ENCODE measurements at places on chromosomes 4 and X.

GRCh38 chrX:120823556-120823955, 52.1 kb downstream of the CT47B1 start:
- no peak for DNase-seq

GRCh38 chr4:153784166-153784699, 4.7 kb downstream of the SFRP2 start:
- no peak for DNase-seq

- DNase-seq: no peak
Observed at GRCh38 chrX:108044554-108045256, at the start of gene VSIG1. Gene VSIG1, plus strand, starts transcription at chrX:108045065. Its CDS starts 66 bp downstream, at chrX:108045131.

GRCh38 chr4:98887145-98887544, 41.8 kb downstream of the EIF4E start:
- no peak for DNase-seq

DNA sequence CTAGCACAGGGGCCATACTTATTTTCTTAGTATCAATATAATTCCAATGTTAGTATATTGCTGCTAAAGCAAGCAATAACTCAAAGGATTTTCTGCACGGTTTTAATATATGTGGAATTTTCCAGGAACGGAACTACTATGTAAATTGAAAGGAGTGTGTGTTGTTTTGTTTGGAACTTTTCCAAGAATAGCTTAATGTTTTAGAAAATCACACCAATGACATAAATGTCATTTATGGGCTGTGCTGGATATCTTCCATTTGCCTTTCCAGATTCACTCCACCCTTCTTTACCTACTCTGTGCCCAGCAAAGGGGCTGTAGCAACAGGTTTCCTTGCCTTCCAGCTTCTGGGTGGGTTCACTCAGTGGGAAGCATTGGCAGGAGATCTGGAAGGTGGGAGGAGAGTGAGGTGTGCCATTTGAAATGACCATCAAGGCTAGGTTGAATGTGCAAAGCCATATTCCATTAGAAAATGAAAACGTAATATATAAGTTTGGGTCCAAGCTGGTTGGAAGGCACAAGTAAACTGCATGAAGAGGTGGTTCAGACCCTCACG, 25.2 kb upstream of the ZFX start:
- no peak for DNase-seq

GRCh38 chr4:146029147-146029546, 90.5 kb upstream of the ZNF827 start:
- no peak for DNase-seq

GRCh38 chr4:61678297-61678696, 478.2 kb downstream of the ADGRL3 start:
- DNase-seq: no peak

- DNase-seq: peak; percentile 86
Observed at GRCh38 chr4:77821775-77822174, 2.6 kb upstream of the CNOT6L start.

GRCh38 chr4:183097231-183098018, 1.6 kb upstream of the WWC2 start:
- DNase-seq: peak; percentile 17

- DNase-seq: no peak
Observed at GRCh38 chrX:125004799-125005198, 314.9 kb upstream of the TEX13C start.

DNA sequence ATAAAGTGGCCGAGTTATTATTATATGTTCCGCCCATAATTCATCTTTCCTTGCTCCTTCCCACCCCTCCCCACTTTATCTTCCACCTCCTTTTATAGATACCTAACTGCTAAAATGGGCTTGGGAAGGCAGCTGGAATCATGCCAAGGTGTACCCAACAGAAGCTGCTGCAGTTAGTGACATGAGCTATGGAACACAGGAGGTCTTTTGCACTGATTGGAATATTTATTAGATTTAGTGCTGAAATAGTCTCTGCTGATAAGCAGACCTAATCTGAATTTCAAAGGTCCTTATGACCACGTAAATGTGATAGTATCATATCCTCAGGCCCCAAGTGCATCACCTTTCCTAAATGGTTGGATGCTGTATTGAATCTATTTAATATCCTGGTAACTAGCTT, 64.9 kb downstream of the HMGB2 start:
- no peak for DNase-seq

DNA sequence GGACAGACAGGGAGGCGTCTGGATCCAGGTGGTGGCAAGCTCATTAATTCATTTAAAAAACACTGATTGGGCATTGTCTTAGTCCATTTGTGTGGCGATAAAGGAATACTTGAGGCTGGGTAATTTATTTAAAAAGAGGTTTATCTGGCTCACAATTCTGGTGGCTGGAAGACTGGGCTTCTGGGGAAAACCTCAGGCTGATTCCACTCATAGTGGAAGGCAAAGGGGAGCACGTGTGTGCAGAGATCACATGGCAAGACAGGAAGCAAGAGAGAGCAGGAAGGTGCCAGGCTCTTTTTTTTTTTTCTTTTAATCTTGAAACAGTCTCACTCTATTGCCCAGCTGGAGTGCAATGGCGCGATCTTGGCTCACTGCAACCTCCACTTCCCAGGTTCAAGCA, 100.2 kb upstream of the METTL14 start:
- no peak for DNase-seq

DNA sequence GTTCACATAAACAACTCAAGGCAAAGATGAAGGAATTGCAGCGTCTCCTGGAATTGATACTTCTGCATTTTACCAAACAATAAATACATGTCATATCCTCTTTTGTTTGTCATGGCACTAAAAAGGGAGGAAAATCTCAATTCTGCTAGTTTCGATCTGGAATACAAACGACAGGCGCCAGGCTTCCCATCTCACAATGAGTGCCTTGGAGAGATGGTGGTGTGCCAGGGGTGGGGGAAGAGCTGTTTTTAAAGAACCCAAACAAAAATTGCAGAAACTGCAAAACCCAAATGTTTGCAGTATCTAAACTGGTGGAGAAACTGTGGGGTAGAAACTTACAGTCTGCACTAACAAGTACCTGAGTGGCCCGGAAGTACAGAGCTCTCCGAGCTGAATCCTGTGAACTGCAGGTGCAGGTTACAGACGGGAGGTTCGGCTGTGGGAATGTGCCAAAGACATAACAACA, 53.0 kb upstream of the KLF3 start:
- DNase-seq: peak; percentile 10

DNA sequence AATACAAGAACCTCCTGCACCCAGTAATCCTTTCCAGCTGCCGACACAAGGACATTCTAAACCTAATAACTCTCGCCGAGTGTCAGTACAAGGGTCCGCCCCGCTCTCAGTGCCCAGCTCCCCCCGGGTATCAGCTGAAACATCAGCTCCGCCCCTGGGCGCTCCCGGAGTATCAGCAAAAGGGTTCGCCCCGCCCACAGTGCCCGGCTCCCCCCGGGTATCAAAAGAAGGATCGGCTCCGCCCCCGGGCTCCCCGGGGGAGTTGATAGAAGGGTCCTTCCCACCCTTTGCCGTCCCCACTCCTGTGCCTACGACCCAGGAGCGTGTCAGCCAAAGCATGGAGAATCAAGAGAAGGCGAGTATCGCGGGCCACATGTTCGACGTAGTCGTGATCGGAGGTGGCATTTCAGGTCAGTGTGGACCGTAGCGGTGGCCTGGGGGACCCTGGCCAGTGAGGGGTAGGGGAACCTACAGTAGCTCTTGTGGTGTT, at the start of gene MAOA:
MAOA (plus strand) TSS at position 295 of the 490 bp plus-strand sequence; CDS start at position 338, 43 bp downstream.
- DNase-seq: no peak

DNA sequence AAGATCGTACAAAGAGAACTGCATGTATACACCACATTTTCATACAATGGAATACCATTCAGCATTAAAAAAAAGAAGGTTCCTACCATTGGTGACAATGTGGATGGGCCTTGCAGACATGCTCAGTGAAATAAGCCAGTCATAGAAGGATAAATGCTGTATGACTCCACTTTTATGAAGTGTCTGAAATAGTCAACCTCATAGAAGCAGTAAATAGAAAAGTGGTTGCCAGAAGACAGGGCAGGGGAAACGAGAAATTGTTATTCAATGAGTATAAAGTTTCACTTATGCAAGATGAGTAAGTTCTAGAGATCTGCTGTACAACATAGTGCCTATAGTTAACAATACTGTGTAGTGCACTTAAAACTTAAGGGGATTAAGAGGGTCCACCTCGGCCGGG, 257.5 kb upstream of the FTHL17 start:
- DNase-seq: no peak

DNA sequence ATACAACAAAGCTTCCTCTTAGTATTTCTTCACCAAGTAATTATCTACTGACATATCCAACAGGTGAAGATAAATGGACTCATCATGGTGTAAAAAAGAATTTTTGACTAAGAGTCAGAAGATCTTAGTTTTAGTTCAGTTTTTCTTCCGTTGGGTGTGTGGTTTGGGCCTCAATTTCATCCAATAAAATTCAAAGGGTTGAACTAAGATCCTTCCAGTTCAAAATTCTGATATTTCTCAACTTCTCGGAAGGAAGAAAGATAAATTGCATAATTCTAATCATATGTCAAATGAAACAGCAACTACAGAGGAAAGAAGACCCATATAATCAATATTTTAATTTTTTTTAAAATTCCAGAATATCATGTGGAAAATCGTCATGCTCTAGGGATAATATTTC, 192.7 kb downstream of the SPRY1 start:
- DNase-seq: peak; percentile 56

- no peak for DNase-seq
Observed at GRCh38 chrX:41923978-41924683, 777 bp upstream of the CASK start.

GRCh38 chr4:7526491-7526890, 91.8 kb upstream of the PSAPL1 start:
- no peak for DNase-seq

DNA sequence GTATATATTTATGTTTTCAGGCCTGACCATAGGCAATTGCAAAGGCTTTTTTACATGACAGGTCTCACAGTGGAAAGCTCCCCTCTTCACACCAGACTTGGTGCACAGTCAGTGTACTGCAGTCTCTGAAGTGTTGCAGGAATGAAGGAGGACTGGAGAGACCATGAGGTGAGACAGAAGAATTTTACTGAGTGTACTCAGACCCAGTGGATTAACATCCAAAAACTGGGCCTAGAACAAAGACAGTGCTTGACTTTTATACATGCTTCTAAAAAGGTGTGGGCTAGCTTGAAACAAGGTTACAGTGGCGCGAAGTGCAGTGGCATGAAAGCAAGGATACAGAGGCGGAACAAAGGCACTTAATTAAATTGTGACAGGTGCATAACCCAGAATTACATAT, 822.9 kb downstream of the RAPGEF2 start:
- DNase-seq: no peak

DNA sequence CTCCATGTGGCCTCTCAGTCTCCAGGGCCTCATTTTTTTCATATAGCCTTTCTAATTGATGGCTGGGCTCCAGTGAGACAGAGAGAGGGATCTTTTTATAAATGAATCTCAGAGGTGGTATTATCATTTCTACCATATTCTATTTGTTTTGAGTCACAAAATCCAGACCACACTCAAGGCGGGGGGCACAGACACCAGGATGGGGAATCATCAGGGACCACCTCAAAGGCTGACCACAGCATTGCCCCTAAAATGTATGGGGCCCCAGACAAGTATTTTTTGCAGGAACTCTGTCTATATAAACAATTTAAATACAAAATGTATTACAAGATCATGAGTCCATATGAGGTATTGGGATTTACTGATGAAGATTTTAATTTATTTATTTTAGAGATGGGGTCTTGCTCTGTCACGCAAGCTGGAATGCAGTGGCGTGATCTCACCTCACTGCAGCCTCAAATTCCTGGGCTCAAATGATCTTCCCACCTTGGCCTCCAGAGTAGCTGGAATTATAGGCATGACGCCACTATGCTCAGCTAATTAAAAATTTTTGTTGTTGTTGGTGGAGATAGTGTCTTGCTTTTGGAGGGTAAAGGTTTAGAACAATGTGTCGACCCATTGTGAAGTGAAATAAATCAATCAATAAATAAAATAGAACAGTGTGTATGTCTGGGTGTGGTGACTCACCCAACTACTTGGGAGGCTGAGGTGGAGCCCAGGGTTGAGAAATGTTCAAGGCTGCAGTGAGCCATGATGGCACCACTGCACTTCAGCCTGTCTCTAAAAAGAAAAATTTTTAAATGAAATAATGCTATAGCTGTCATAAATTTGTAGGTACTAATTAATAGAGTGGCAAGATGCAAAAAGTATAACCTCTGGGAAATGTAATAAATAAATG, 29.4 kb downstream of the WDR13 start:
- peak; percentile 21 for DNase-seq

DNA sequence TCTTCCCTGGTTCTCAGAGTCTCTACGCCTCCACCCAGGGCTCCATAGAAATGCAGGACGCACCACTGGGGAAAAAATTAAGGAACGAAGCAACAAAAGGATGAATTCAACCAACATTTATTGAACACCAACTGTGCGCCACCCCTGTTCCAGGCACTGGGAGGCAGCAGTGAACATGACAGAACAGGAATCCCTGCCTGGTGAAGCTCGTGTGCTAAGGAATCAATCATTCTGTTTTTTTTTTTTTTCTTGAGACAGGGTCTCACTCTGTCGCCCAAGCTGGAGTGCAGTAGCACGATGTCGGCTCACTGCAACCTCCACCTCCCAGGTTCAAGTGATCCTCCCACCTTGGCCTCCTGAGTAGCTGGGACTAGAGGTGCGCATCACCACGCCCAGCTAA, 1.9 kb upstream of the FTSJ1 start:
- DNase-seq: no peak

DNA sequence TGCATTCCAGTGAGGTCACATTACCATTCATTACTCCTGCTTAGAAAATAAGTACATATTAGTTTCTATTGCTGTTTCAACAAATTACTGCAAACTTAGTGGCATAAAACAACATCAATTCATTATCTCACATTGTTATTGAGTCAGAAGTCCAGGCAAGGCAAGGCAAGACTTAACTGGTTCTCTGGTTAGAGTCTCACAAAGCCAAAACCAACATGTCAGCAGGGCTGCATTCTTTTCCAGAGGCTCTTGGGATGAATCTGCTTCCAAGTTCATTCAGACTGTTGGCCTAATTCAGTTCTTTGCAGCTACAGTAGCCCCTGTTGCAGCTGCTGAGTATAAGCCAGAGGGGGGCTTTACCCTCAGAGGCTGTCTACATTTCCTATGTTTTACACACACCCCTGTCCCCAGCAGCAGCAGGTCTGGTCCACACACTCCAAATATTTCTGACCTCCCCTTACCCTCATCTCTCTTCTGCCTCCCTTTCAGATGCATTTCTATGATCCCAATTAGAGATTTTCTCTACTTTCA, 892.1 kb upstream of the EPHA5 start:
- no peak for DNase-seq

GRCh38 chr4:104763554-104764222, 269.0 kb upstream of the CXXC4 start:
- no peak for DNase-seq

All from CD14-positive monocyte (primary cell).